Melanocyte of skin (primary cell): ENCODE measurements at places on chromosomes 13 and 19. TPM values are rescaled to one million over a fixed set of nuclear protein-coding genes. Genes with fewer than 3 reads are reported as not detected.

The PARP4 gene
- total RNA-seq: 57.5 and 83.6 TPM in 2 replicates

The RNF113B gene
- total RNA-seq: not detected in 2 replicates

The GFY gene
- not detected in 2 replicates for total RNA-seq

The MYH14 gene
- 5.5 and 9.1 TPM in 2 replicates for total RNA-seq

The TNFSF9 gene
- 2.9 and 4.7 TPM in 2 replicates for total RNA-seq

The OVOL3 gene
- total RNA-seq: not detected in 2 replicates

The GAPDHS gene
- total RNA-seq: 10.3 and 24.7 TPM in 2 replicates

The PSG2 gene
- total RNA-seq: not detected in 2 replicates

The TRIM28 gene
- total RNA-seq: 204 and 365 TPM in 2 replicates

The SGCG gene
- total RNA-seq: not detected in 2 replicates

The AKAP11 gene
- total RNA-seq: 22.0 and 28.8 TPM in 2 replicates

The CEACAM3 gene
- not detected in 2 replicates for total RNA-seq

The FXYD5 gene
- 11.7 and 20.7 TPM in 2 replicates for total RNA-seq

The PCDH20 gene
- total RNA-seq: under 0.01 TPM in 2 replicates

The ZNF837 gene
- 3.3 and 3.8 TPM in 2 replicates for total RNA-seq

The ZNF260 gene
- 14.5 and 21.1 TPM in 2 replicates for total RNA-seq

The GIPC3 gene
- total RNA-seq: 0.31 and 0.67 TPM in 2 replicates

The BEST2 gene
- total RNA-seq: not detected in 2 replicates

The CBARP gene
- total RNA-seq: 3.3 and 4.5 TPM in 2 replicates

The CILP2 gene
- 0.36 TPM in 1 of 2 replicates, not detected in the other for total RNA-seq

The ZFR2 gene
- total RNA-seq: not detected in 2 replicates

The SBSN gene
- under 0.01 TPM in 1 of 2 replicates, not detected in the other for total RNA-seq

The FGF21 gene
- total RNA-seq: not detected in 2 replicates

The SRRM5 gene
- total RNA-seq: not detected in 2 replicates

The ASF1B gene
- 31.3 and 33.0 TPM in 2 replicates for total RNA-seq

The PRR20C gene
- total RNA-seq: not detected in 2 replicates

The OXGR1 gene
- total RNA-seq: not detected in 2 replicates

The ETV2 gene
- 0.36 TPM in 1 of 2 replicates, not detected in the other for total RNA-seq

The PABPC3 gene
- total RNA-seq: under 0.01 and 0.15 TPM in 2 replicates

The PSG1 gene
- total RNA-seq: 0.36 TPM in 1 of 2 replicates, not detected in the other

The NLRP11 gene
- not detected in 2 replicates for total RNA-seq

The DACH1 gene
- total RNA-seq: not detected in 2 replicates
